ENCODE measurements at places on chromosomes 3 and 15.

DNA sequence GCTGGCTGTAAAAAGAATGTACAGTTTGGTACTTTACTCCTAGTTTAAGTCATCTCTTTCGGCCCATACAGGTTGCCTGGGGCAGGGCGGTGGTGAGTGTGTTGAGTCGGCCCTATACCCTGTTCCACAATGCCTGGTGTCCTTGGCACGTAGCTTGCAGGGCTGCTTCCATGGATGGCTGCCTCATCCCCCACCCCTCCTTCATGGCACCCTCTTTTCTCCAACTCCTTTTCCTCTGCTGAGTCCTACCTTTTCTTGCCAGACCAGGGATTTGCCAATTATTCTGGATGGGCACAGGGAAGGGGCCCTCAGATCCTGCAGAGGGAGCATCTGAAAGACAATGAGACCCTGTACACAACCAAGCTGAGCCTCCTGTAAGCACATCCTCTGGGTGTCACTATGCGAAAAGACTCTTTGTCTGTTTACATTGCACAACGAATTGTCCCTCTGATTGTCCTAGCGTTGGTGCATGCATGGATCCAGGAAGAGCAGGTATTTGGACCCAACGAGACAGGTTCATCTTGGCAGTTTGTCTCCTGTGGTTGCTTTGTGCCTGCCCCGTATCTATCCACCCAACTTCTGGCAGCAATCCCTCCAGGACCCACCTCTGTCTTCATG, 73.6 kb upstream of the CGNL1 start:
- no peak for DNase-seq

DNA sequence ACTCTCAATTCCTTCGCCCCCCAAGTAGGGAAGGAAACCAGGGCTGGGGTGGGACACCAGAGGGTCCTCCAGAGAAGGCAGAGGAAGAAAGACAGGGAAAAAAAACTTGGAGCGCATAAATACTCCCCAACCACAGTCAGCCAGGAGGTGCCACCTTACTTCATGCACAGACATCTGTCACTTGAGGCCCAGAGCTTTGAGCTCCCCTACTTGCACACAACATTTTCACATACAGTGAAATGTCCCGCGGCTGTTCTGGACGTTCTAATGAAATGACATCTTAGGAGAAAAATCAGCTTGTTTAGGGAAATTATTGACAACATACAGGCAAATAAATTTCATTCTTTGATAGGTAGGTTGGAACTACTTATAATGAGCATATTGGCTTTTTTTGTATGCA, 113.0 kb downstream of the LIPC start:
- DNase-seq: no peak

DNA sequence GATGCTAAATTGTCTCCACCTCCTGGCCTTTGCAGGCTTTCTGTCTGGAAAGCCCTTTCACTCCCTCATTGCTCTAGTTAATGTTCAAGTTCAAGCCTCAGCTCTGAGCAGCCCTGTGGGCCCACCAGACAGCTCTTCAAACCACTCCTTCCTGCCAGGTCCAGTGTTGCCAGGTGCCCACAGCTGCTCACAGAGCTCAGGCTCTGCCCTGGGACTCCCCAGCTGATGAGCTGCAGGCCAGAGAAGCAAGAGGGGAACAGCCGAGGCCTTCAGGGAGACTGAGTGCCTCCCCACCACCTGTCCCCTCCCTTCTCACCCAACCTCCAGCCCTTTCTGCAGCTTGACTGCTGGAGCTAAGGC, 1.3 kb upstream of the ZBTB47 start:
- DNase-seq: no peak

DNA sequence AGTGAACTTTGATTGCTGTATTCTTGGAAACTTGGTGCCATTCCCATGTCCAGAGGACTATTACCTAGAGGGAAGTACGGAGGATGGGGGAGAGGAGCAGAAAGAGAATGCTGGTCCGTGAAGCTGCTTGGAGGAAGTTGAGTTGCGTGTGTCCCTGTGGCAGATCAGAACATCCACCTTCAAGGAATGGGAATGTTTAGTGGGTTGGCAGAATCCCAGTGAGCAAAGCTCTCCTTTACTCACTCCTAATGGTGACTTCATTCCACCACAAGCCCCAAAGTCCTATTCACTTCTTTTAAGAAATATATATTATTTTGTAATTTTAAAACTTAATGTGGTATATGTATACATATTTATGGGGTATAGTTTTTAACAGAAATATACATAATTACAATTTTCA, 247.8 kb upstream of the FEZF2 start:
- DNase-seq: no peak

GRCh38 chr3:100022506-100022905, 91.8 kb downstream of the FILIP1L start:
- DNase-seq: no peak

DNA sequence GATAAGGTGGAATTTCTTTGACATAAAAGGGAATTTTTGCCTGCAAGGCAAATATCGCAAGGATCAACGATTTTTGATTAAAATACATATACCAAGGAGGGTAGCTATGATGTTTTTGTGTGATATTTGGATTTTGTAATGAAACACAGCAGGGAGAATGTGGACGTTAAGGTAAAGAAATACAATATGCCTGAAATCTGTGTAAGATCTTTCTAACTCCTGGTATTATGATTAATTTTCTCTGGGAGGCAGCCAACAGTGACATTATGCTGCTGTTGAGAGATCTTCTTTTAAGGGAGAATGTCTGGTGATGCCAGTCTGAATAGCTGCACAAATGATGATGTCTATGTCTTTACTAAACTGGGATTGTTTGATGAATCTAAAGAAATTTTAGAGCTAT, 972.2 kb downstream of the SQOR start:
- DNase-seq: no peak

- DNase-seq: no peak
These were observed 272.5 kb upstream of the ARHGEF26 start for GRCh38 chr3:153848702-153849101.

- DNase-seq: no peak
These were observed 38.7 kb upstream of the UMPS start for GRCh38 chr3:124691599-124691998.

DNA sequence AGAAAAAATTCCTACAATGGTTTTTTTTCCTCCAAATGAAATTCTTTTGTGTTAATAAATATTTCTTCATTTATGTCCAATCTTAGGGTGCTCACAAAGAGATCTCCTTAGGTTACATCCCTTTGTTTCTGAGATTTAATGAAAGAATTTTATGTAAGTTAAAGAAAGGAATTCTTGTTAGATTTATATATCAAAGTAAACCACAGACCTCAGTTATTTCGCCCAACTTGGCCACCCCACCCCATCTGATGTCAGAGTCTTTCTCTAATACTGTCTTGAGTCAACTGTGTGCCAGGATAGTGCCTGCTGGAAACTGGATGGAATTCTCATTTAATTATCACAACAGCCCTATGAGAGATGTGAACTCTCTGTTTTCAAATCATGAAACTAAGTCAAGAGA, 259.9 kb downstream of the OPA1 start:
- DNase-seq: no peak

DNA sequence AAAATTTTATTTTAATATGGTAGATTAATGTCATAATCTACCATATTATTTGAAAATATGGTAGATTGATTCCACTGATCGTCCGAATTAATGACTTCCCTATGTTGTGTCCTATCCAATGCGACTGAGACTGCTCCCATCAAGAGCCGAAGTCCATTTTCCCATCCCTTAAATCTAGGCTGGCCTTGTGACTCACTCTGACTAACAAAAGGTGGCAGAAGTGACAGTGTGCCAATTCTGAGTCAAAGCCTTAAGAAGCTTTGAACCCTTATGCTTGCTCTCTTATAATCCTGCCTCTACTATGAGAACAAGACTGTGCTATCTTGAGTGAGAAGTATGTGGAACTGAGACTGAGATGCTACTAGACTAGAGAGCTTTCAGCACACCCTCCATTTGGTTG, 387.2 kb downstream of the ROBO1 start:
- no peak for DNase-seq

DNA sequence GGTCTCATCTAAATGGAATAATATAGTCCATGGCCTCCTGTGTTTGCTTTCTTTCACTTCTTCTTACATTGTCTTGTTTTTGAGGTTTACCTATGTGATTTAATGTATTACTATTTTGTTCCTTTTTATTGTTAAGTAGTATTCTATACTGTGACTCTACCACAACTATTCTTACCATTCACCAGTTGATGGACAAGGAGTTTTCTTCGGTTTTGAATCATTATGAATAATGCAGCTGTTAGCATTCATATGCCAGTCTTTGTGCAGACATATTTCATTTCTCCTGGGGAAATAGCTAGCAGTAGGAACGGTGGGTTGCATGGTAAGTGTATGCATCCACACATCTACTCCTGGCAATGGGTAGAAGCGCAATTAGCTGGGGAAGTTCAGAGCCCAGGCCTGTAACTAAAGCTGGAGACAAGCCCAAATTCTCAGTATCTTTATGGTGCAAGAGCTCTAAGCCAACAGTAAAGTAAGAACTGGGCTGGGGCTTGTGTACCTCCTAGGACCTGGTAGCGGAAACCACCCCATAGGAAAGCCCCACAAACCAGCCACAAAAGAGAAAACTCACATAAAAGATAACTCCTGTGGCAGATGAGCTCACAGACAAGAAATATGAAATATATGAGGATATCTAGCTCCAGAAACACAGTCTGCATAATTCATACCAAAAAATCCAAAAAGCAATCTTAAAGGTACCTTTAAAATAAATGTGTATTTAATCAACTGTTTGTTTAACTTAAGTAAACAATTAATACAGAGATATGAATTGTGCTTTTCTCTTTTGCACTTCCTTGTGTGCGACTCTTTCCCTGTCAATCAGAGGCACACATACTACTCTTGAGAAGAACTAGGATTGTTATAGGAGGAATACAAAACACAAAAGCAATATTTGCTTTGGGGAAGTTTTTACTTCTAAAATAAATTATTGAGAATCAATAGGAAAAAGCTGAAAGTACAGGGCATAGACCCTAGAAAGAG, 2.7 kb upstream of the CSTA start:
- no peak for DNase-seq

DNA sequence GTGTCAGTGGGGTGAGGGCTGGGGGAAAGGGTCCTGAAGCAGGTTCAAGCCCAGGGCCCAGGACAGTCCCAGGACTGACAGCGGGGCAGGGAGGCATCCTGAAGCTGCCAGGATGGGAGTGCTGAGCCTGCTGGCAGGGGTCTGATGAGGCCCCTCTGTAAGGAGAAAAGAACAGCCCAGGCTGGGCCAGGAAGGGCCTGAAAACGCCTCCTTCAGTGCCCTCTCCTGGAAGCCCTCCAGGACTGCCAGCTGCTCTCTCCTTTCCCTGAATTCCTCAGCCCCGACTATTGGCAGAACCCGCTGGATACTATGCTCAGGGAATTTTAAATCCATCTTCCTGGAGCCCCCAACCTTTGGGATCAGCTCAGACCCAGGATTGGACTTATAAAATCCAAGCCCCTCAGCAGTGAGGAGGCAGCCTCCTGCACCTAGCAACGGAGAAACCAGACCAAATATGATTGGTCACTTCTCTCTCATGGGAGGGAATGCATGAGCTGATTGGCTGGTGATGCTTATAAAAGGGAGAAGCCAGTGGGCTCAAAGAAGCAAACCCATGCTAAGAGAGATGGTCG, 203.5 kb upstream of the LINGO1 start:
- DNase-seq: no peak

GRCh38 chr3:21436835-21437234, 314.2 kb downstream of the ZNF385D start:
- DNase-seq: no peak

- no peak for DNase-seq
These were observed 51.2 kb downstream of the CHAC1 start for GRCh38 chr15:41004490-41004889.

- DNase-seq: no peak
These were observed 196.2 kb upstream of the MRPL3 start for GRCh38 chr3:131699001-131699400.

GRCh38 chr3:140288595-140288994, 353.6 kb downstream of the CLSTN2 start:
- DNase-seq: no peak

- no peak for DNase-seq
These were observed 57.2 kb downstream of the ITGB5 start for GRCh38 chr3:124829819-124830554.

DNA sequence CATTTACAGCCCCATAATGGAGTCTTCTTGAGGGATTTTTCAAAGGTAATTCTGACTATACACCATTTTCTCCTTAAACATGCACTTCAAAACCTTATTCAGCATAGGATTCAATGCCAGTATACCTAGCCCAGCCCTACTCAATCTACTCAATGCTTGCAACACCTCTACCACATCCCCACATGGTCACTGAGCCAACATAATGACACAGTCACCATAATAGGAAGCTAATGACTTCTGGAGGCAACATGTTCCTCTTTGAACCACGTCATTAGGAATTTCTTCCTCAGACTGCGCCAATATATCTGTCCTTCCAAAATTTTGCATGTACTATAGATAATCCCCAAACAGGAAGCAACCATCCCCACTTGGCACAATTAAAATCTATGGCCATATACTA, 153.9 kb upstream of the SETMAR start:
- DNase-seq: no peak

- DNase-seq: no peak
These were observed 176.7 kb upstream of the CADPS start for GRCh38 chr3:63051920-63052319.

DNA sequence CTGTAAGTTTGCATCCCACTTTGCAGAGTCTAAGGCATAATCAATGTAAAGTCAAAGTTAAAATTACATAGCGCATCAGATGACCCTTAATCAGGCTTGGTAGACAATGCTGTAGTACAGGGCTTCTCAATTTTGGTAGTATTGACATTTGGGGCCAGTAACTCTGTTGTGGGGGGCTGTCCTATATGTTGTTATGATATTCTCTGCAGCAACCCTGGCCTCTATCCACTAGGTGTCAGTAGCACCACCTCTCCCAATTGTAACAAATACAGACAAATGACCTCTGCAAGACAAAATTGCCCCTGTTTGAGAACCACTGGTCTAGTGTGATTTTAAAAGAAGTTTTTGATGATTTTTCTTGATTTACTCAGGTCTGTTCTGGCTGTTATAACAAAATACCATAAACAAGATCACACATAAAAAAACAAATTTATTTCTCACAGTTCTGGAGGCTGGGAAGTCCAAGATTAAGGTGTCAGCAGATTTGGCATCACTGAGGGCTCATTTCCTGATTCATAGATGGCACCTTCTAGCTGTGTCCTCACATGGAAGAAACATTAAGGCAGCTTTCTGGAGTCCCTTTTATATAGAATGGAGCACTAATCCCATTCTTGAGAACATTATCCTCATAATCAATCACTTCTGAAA, 37.6 kb upstream of the SLC9A9 start:
- DNase-seq: peak; percentile 60
